ENCODE measurements at places on chromosomes 4 and X. TPM values are rescaled to one million over a fixed set of nuclear protein-coding genes. Genes with fewer than 3 reads are reported as not detected.

- peak; percentile 54 for DNase-seq
These were observed at the start of gene TCEAL8 for GRCh38 chrX:103254921-103255493. TCEAL8 (minus strand) TSS chrX:103255155; CDS start chrX:103253979, 1,176 bp downstream.

- no peak for DNase-seq
These were observed 37.5 kb upstream of the NEIL3 start for GRCh38 chr4:177271915-177272766.

DNA sequence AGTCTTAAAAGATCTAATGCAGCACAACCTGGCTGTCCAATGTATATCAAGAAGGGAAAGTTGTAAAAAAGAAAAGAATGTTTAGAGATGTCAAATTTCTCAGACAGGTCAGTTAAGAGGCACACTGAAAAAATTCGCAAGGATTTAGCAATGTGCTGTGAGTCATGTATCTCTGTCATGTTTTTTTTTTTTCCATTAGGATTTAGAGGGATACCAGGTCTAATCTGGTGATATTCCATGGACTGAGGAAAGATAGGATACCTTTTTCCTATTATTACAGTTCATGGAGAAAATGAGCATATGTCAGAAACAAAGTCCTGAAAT lies 815.4 kb upstream of the PCDH10 start:
- no peak for DNase-seq

GRCh38 chrX:132802033-132802432 lies 156.4 kb downstream of the HS6ST2 start:
- DNase-seq = no peak

DNA sequence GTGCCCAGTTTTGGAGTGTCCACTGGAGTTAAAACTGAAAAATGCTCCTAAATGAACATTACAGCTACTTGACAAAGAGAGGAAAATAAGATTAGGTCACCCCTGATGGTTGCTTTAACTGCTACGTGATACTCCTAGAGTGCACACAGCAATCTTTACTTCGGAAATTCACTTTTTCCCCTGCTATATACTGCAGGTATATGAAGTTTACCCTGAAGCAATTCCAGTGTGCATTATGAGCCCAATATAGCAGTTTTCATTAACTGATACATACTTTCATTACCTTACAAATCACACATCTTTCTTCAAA lies 773 bp upstream of the ZNF827 start:
- DNase-seq = no peak

- DNase-seq = no peak
These were observed 54.5 kb upstream of the C4orf54 start for GRCh38 chr4:99712099-99712498.

DNA sequence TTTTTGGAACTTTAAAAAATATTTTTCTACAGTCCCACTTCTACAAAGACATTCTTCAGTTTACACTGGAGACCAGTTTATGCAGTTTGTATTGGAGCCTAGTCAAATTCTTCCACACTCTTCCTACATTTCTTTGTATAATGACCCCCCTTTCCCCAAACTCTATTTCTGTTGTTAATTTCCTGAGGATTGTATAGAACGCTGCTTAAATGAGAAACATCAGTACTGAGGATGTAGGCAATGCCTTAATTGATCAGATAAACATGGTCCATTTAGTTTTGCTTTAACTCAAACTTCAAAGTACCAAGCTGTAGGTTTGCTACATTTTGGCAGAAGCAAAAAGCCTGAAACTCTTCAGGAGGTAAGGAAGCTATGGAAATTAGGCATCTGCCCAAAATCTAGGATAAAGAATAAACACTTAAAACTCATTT lies 155.5 kb downstream of the SLC7A11 start:
- no peak for DNase-seq

- DNase-seq = no peak
These were observed 874.0 kb upstream of the AGA start for GRCh38 chr4:178316211-178316610.

- DNase-seq = no peak
These were observed 415.2 kb upstream of the NR3C2 start for GRCh38 chr4:148857239-148857972.

DNA sequence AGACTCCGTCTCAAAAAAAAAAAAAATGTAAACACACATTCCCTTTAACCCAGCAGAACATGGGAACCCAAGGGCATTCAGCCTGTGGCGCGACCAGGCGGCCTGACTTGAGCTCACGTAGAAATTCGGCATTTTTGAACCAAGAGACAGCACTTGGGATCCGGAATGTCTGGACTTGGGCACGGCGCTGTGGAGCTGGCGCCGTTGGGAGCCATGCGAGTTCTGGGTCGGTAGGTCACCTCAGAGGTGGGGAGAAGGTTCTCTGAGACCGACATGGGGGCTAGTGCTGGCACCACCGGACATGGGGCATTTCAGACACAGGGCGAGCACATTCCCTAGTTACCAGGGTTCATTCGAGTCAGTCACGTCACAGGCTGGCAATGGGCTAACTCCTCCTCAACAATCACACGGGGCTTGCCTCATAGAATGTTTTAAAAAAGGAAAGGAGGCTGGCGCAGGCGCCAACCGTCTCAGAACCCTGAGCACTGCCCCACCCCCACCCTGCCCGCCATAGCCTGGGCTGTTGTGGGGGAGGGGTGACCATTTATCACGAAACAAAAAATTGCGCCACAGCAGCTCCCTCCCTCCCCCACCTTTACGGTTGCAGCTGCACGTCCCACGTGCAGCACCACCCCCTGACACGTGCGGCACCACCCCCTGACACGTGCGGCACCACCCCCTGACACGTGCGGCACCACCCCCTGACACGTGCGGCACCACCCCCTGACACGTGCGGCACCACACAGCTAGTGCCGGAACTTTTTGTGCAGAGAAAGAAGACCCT lies at the start of gene TEX28:
TSS of gene TEX28 (minus strand) at position 334 of the 784 bp plus-strand sequence. CDS start 3,007 bp downstream, outside the sequence.
- DNase-seq = no peak

DNA sequence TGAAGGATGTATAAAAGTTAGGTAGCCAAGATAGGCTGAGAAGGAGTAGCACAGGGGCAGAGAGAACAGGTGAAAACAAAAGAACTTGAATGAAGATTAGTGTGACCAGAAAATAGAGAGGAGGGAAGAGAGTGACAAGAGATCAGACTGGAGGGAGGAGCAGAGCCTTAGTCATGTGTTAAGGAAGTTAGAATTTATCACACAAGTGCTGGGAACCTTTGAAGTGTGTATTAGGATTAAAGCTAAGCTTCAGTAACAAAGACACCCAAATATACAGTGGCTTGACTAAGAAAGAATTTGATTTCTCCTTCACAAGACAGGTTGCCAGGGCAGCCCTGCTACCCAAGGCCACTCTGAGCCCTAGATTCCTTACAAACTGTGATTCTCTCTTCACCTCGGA lies 10.7 kb upstream of the CCDC149 start:
- DNase-seq = no peak

DNA sequence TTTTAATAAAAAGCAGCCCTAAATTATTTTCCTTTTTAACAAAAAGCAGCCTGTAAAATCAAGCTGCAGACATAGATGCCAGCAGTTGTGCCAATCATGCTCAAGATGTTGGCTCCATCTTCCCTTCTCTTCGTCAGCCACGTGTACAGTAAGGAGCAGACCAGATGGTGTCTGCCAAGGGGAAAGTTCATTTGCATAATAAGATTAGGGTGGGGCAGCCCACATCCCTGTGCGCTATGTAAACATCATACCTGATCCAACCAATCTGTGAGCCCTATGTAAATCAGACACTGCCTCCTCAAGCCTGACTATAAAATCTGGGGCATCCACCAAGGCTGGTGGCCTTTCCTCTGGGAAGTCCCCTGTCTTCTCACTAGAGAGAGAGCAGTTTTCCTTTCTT lies 23.1 kb upstream of the C1GALT1C1 start:
- no peak for DNase-seq

- DNase-seq = no peak
These were observed 73.5 kb downstream of the PRSS12 start for GRCh38 chr4:118279328-118279727.

GRCh38 chr4:15703439-15703838 lies 574 bp downstream of the BST1 start:
- no peak for DNase-seq

DNA sequence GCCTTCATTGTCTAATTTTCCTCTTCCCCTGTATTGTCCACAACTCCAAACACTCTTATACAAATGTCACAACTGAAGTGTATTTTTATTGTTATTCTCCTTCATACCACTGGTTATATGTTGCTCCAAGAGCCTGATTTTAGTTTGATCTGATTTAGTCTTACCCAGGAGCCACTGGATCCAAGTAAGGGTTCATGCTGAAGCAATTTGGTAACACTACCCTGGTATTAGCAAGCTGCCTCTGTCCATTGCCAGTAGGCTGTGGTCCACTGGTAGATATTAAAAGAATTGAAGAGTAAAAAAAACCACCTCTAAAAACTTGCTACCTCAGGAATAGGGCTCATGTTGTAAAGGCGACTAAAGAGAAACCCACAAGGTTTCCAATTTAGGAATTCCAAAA lies 41.2 kb downstream of the AMOT start:
- no peak for DNase-seq

DNA sequence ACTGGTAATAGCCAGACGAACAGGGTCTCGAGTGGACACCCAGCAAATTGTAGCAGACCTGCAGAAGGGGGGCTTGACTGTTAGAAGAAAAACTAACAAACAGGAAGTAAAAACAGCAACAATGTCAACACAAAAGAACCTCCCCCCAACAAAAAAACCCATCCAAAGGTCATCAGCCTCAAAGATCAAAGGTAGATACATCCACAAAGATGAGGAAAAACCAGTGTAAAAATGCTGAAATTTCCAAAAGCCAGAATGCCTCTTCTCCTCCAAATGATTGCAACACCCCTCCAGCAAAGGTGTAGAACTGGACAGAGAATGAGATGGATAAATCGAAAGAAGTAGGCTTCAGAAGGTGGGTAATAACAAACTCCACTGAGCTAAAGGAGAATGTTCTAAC lies 313.0 kb upstream of the TEX13C start:
- DNase-seq = no peak

DNA sequence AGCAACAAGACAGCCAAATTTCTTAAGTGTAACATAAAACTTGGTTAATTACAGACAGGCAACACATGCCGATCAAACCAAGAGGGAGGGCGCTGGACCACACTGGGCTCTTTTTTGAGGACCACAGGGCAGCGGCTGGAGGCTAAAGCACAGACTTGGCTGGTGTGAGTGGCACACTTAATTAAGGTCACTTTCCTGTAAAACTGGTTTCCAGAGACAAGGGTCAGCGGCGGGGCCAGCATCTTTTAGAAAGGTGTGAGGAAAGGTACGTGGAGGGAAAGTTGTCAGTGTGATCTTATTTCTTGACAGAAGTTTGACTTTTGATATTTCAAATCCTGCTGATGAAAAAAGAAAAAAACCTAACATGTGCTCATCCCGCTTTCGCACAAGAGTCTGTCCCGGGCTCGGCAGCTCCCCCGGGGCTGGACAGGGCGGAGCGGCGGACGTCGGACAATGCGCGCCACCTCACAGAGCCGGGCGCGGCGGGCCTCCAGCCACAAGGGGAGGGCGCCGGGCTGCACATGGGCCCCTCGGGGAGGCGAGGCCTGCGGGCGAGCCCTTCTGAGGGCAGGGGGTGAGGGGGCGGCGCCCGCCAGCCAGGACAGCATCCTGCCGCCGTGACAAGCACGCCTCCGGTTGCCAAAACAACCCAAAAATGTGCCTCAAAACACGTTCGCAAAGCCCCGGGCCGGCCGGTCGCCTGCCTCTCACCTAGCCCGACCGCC lies 660 bp upstream of the HSPA4L start:
- DNase-seq = no peak

DNA sequence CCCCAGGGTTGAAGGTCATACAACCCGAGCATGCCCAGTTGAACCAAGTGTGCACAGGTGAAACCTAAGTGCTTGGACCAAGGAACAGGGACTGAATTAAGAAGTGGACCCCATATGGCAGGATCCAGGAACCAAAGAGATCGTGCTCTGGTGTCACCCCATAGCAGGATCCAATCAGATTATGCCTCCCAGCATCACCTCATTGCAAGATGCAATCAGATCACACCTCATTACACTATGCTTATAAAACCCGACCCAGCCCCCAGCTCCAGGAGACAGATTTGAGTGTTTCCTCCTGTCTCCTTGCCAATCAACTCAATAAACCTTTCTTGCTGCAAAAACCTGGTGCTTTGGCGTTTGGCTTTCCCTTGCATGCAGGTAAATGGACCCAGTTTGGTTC lies 37.6 kb downstream of the EFHC2 start:
- no peak for DNase-seq

GRCh38 chr4:120144634-120145033 lies 78.0 kb upstream of the MAD2L1 start:
- no peak for DNase-seq

DNA sequence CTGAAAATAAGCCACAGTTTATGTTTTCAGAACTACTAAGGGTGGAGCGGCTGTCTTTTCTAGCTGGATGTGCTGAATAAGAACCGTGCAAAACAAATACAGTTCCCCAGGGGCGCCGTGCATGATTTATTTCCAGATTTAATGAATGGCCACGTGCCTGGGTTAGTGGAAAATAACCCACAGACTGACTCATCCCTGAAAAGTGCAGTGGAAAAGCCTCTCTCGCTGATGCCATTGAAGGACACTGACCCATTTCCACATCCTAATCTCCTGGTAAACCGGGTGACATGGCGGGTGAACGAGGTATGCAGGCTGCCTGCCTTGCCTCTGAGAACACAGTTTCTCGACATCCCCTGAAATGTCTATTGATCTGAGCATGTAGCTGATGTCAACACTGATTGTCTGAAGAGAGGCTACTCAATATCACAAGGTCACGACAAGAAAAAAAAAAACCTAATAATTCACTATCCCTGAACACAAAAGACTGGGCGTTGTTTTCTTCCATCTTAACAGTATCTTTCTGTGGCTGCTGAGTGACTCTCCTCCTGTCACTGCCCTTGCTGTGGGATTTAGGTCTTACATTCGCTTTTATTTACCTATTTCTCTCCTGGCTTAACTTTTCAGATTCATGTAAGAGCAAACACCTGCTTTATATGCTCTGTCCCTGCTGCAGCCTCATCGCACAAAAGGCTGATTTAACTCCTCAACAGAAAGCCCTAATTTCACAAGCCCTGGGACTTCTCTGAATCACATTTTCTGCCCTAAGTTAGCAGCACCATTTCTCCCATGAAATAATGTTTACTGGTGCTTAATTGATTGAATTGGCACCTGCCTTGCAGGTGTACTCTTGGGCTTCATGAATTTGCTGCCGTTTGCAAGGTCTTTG lies 76.9 kb upstream of the SCOC start:
- peak; percentile 60 for DNase-seq

- no peak for DNase-seq
These were observed 83.9 kb downstream of the PTTG2 start for GRCh38 chr4:38044060-38044459.

- DNase-seq = no peak
These were observed 3.4 kb downstream of the PLAC8 start for GRCh38 chr4:83110970-83111750.

CNGA1 gene
- 1.4 TPM for total RNA-seq

HTN3 gene
- not detected for total RNA-seq

CFAP99 gene
- not detected for total RNA-seq

MAGEA12 gene
- total RNA-seq = not detected

TMPRSS11B gene
- total RNA-seq = not detected

MSX1 gene
- 20.5 TPM for total RNA-seq

SOWAHB gene
- not detected for total RNA-seq

ATP10D gene
- 14.3 TPM for total RNA-seq

S100P gene
- 0.60 TPM for total RNA-seq

VCX3A gene
- total RNA-seq = not detected

BMP2K gene
- total RNA-seq = 33.2 TPM

RAB33A gene
- 1.4 TPM for total RNA-seq

DMRTC1 gene
- not detected for total RNA-seq

Measured in omental fat pad (tissue), 4 donors.